ENCODE measurements at places on chromosomes 16 and 17.

DNA sequence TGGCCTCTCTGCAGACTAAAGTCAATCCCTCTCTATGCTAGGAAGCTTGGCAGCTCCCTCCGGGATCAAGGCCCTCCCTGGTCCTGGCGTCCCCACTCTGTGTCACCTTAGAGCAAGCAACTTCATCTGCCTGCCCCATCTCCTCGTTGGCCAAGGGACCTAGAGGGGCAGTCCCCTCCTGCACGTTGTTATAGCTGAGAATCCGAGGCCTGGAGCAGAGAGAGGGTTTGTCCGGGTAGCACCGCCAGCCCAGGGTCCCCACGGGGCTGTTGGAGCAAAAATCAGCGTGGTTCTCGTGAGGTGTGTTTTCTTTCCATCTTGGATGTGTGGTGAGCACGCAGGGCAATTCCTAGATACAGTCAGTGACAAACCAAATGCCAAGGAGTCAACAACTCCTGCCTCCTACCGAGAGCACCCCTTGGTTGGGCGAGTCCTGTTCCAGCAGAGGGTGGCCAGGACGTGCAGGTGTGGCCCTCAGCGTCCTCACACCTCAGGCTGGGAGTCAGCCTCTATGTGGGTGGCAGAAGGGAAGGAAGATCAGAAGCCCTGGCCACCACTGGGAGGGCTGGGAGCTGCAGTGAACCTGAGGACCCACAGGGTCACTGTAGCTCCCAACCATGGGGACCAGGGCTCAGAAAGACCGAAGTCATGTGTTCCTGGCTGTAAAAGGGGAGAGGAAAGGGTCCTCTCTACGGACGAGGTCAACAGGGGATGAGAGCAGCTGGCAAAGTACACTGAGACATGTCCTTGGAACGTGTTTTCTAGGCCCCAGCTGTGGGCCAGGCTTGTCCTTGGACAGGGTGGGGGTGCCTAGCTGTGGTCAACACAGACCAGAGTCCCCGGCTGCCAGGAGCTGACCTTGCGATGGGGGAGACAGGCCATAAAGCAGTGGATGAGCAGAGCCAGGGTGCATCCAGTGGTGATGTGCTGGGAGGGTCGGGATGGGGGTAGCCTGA is 85.6 kb upstream of the CIBAR2 start:
- no peak for DNase-seq

GRCh38 chr16:86243123-86243473 is 267.2 kb upstream of the FOXF1 start:
- DNase-seq: no peak

GRCh38 chr17:39756380-39757079 is 18.8 kb downstream of the GRB7 start:
- no peak for DNase-seq

DNA sequence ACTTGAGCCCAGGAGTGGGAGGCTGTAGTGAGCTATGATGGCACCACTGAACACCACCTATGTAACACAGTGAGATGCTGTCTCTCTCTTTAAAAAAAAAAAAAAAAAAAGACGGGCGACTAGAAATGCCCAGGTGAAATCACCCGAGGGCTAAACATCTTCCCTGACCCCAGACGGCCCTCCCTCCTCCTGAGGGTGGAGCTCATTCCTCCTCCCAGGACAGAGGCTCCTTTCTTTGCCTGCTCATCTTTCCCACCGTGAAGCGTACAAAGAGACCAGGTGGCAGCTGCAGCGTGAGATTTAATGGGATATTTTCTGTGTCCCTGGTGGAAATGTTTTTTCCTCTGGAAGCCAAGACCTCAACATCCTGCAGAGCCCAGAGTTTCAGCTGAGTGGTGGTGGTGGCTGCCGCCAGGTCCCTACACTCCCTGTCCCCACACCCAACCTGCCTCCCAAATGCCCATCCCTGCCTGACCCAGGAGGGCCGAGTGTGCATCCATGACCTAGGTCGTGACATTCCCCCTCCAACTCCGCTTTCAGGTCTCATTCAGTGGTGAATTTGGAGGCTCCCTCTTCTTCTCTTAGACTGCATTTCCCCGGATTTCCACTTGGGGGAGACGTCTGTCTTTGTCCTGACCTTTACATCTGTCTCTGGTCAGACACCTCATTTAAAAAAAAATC is 14.4 kb upstream of the GPRC5B start:
- no peak for DNase-seq

- DNase-seq: no peak
These were observed 18.5 kb upstream of the ARHGAP27 start for GRCh38 chr17:45451131-45451530.

GRCh38 chr16:64133366-64133765 is 988.5 kb downstream of the CDH11 start:
- no peak for DNase-seq

DNA sequence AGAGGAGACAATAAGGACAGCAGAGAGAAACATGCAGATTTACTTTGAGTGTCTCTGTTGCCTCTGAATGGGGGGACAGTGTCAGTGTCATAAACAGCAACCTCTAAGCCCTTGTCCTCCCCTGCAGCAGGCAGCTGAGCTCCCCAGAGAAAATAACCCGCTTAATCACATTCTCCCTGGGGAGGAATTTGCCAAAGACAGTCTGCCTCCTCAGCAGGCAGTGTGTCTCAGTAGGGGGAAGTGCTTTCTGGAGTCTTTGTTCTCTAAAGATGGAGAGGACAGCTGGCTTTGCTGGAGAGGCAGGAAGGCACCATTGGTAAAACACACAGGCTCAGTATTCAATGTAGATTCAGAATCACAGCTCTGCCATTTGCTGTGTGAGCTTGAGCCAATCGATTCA is 16.1 kb downstream of the TEKT5 start:
- no peak for DNase-seq

- no peak for DNase-seq
These were observed 265.3 kb downstream of the MAP2K6 start for GRCh38 chr17:69679829-69680228.

GRCh38 chr16:67260426-67261063 is 11.8 kb downstream of the SLC9A5 start:
- no peak for DNase-seq

GRCh38 chr17:57487573-57487972 is 231.2 kb downstream of the MSI2 start:
- no peak for DNase-seq

- DNase-seq: no peak
These were observed 1.0 kb downstream of the RNF166 start for GRCh38 chr16:88705076-88705684.

DNA sequence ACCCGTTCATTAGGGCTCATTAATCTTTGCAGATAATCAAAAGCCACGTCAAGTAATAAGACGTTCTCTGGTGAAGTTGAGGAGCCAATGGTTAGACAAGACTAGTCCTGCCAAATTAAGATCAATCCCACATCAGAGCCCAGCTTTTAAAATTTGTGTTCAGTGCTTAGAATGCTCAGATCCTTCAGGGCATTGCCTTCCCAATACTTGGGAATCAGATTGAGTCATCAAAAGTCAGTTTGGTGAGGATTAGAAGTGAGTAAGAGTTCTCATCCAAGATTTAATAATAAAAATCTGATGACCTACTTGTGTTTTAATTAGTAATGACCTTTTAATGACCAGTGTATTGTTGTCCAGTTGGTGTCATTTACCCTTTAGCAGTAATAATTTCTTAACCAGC is 19.8 kb downstream of the MAP2K4 start:
- DNase-seq: no peak

DNA sequence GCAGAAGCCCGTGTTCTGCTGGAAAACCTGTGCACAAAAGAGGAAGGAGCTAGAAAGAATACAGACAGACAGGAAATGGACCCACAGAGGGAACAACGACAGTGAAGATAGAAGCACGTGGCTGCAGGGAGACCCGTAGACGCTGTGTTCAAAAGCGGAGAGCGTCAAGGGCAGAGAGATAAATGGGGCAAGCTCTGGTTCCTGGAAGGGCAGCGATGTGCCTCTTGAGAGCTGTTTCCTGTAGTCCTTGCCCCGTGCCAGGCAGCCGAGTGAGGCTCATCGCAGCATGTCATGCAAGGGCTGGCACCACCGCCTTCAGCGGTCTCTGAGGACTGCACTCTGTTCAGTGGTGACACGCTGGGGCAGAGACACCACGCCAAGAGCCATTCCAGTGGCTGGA is 43.6 kb upstream of the CACNG5 start:
- no peak for DNase-seq

DNA sequence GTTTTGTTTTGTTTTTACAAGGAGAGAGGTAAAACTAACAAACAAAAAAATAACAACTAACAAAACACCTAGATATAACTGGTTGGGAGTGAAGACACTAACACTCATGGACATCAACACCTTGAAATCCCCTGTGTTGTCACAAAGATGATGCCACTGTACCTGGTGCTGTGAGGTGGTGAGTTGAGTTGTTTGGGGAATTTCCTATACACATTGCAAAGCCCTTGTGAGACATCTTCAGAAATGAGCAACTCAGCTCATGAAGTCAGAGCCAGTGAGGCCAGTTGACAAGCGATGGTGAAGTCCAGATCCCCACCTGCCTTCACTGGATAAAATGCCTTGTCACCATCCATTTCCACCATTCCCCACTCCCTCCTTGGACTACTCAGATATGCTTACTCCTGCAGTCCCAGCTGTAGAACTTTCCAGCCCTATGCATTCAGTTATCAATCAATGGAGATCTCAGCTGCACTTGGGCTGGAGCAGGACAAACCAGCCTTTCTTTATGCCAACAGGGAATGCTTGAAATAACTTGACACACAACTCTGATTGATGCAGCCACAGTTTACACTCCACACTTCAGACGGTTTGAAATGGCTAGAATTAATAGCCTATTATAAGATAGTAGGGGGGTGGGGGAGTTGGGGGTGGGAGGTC is 22.2 kb downstream of the ANKFN1 start:
- no peak for DNase-seq

GRCh38 chr16:68475071-68475470 is 26.8 kb upstream of the SMPD3 start:
- no peak for DNase-seq

- no peak for DNase-seq
These were observed 5.2 kb downstream of the ITGA3 start for GRCh38 chr17:50060951-50061712.

DNA sequence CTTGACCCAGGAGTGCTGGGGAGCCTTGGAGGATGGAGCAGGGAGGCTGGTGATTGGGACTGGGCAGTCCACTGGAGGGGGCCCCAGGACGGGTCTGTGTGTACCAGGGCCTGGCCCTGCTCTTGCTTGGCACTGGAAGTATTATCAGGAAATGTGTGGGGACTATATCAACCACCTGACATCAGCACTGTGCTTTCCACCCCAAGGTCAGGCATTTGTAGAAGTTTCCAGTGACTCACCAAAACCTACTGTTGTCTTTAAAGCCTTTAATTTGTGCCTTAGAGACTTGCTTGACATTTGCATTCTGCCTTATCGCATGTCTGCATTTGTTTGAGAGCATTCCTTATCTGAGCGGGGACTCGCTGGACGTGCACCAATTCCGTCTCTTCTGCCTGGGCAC is 323.1 kb downstream of the FOXL1 start:
- no peak for DNase-seq

DNA sequence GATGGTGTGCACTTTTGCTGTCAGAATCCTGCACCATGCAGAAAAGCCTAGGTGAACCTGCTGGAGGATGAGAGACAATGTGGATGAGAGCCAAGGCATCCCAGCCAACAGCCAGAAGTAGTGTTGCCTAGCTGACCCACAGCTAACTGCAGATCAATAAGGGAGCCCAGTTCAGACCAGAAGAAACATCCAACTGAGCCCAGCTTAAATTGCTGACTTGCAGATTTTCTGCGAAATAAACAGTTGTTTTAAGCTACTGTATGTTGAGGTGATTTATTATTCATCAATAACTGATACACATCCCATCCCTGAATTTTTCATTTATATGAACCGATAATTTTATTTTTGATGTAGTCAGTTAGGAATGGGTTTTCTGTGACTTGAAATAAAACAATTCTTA is 39.2 kb upstream of the TOX3 start:
- DNase-seq: no peak

GRCh38 chr17:43468691-43469139 is 15.1 kb upstream of the DHX8 start:
- no peak for DNase-seq

DNA sequence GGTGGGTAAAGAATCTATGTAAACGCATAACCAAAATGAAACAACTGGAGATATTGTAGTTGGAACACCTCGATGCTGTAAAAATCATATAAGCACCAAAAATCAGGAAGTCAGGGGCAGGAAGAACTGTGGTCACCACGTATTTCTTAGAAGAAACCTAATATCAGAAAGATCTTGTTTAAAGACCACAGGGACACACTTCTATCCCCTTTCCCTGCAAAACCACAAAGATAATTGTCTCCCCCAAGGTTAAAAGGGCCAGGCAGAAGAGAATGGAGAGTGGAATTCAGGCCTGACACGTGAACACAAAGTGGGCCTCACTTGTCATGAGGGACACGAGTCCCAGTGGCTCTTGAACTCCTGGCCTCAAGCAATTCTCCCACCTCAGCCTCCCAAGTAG is 68.1 kb downstream of the GSG1L start:
- no peak for DNase-seq

- no peak for DNase-seq
These were observed 121.2 kb upstream of the RCVRN start for GRCh38 chr17:10025976-10026901.

GRCh38 chr16:88358023-88358420 is 24.7 kb upstream of the ZNF469 start:
- no peak for DNase-seq

DNA sequence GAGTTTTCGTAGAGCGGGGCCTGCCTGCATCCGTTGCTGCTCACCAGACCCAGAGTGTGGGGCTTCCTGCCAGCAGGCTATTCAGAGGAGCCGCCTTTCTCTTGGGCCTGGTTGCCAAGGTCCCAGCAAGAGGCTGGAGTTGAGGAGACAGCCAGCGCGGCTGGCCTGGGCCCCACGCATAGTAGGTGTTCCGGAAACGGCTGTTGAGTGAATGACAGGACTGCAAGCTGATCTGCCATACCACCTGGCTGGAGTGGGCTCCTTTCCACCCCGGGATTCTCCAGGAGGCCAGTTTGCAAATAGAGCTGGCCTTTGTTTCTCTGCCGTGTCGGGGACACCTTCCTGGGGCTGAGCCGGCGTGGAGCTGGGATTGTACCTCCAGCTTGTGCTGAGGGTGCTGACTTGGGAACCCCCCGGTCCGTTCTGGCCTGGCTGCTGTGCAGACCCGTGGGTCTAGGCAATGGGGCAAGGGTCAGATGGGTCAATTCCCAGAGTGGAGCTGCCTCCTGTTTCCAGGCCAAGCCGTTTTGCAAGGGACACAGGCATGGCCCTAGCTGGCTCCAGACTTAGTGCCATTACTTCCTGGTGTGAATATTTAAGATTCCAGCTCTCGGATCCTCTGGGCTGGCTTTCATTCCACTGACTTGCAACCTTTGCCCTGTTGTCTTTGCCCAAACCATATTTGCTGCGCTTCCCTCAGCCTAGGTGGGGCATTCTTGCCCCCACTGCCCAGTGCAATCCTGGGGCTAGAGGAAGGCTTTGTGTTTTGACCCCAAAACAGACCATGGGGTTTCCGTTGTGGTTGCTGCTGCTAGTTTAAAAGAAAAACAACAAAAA is 68.8 kb downstream of the CMIP start:
- DNase-seq: no peak

GRCh38 chr17:72240333-72240732 is 119.5 kb downstream of the SOX9 start:
- no peak for DNase-seq

DNA sequence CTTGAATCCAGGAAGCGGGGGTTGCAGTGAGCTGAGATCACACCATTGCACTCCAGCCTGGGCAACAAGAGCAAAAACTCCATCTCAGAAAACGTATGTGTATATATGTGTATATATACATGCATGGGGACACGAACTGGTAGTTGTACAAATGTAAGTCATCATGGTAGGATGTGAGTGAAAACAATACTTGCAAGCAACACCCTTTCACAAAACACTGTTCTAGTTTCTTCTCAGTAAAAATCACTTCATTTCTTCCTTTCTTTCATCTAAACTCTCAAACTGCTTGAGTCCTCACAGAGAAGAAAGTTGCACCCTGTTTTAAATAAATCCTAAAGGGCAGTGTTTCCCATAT is 51.8 kb downstream of the METTL16 start:
- DNase-seq: no peak

Measured in stimulated activated CD4-positive, alpha-beta T cell treated with anti-CD3 and anti-CD28 coated beads, Interleukin-4, amount 100 ng/mL, for 4 hours (primary cell).